ENCODE measurements at places on chromosomes 6 and 20.
A peak's percentile ranks its signal among the peaks of the same experiment; 100 is the strongest.

- DNase-seq = no peak
Observed at GRCh38 chr20:2333821-2334220, 38.0 kb downstream of the TGM3 start.

DNA sequence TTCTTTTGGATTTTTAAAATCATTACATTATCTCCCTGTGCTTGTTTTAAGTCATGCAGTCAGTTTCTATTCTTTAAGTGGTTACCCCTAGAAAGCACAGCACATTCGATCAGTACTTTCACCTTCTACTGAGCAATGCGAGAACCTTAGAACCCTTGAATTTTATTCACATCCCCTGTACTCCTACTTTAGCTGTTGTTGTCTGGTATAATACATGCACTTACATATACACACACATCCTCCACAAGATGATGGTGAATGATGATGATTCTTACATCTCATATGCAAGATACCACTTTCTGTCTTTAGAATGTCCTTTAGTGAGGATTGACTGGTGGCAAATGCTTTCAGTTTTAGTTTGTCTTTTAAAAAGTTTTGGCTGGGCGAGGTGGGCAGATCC, 5.7 kb downstream of the CDC40 start:
- DNase-seq = no peak

DNA sequence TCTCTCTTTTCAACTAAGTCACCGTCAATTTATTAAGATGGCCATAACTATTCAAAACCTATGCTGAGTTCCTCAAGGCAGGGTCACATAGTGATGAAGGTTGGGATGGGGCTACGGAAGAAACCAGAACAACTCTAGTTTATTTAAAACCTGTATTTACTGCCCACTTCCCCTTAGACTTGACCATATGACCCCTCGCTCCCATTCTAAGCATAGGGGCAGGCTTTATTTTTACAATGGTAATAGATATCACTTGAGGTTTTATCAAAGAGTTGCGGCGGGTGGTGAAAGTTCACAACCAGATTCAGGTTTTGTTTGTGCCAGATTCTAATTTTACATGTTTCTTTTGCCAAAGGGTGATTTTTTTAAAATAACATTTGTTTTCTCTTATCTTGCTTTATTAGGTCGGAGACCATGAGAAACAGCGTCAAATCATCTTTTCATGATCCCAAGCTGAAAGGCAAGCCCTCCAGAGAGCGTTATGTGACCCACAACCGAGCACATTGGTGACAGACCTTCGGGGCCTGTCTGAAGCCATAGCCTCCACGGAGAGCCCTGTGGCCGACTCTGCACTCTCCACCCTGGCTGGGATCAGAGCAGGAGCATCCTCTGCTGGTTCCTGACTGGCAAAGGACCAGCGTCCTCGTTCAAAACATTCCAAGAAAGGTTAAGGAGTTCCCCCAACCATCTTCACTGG, 5.5 kb downstream of the EDN1 start:
- no peak for DNase-seq

DNA sequence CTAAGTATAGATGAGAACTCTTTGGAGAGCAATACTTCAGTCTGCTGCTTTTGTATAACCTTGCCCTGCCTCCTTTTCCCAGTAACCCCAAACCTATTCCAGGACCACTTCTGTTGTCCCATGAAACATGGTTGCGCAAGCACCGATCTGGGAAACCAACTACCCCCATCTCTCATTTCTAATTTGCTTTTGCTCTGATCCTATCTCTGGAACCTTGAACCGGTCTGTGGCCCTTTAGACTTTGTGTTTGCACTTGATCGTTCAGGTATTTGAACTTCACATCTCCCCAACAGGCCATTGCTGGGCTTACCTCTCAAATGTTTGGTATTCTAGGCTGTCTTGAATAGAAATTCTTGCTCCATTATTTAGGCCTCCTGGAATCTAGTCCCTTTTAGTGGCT, 25.0 kb downstream of the L3MBTL3 start:
- no peak for DNase-seq

DNA sequence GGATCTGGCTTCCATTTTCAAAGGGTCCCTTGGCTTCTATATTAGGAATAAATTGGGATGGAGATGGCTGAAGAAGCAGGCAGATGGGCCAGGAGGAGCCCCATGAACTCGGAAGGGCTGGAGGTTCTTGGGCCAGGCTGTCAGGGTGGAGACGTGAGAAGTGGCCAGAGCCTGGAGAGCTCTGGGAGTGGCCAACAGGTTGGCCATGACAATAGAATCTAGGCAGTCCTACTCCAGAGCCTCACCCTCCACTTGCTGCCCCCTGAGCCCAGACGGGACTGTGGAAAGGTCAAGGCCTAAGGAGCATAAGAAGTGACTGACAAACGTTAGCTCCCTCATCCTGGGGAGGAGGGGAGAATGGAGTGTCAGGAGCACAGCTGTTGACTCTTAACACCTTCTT, 62.1 kb downstream of the STK35 start:
- DNase-seq = no peak

DNA sequence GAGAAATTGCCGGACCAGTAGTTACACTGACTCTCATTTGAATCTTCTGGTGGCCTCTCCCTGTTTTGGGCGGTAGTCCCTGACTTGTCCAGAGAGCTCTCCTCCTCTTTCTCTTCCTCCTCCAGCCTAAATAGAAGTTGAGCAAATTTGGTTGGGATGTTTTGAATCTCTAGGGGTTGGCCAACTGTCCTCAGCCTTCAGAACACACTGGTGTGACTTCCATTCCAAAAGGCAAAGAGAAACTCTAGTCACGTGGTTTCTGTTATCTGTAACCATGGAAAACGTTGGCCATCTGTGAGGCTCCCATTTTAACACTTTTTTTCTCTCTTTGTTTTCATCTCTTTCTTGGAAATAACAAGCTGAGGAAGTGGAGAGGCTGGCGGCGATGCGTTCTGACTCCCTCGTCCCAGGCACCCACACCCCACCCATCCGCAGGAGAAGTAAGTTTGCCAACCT, 275.3 kb downstream of the TBC1D7 start:
- no peak for DNase-seq

DNA sequence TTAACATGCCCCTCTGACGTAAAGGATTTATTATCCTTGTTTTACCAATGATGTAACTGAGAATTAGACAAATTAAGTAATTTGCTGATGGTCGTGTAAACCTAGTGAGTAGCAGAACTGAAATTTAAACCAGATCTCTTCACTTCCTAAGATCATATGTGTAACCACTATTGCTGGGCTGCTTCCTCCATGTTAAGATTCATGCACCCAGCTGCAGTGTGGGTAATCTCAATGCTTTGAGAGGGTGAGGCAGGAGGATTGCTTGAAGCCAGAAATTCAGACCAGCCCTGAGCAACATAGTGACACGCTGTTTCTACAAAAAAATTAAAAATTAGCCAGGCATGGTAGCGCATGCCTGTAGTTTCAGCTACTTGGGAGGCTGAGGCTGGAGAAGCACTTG, 97.9 kb downstream of the L3MBTL3 start:
- no peak for DNase-seq

GRCh38 chr6:55957961-55958422, 82.6 kb upstream of the BMP5 start:
- DNase-seq = no peak

GRCh38 chr6:1313767-1314503, 2.0 kb downstream of the FOXQ1 start:
- DNase-seq = peak; percentile 16

DNA sequence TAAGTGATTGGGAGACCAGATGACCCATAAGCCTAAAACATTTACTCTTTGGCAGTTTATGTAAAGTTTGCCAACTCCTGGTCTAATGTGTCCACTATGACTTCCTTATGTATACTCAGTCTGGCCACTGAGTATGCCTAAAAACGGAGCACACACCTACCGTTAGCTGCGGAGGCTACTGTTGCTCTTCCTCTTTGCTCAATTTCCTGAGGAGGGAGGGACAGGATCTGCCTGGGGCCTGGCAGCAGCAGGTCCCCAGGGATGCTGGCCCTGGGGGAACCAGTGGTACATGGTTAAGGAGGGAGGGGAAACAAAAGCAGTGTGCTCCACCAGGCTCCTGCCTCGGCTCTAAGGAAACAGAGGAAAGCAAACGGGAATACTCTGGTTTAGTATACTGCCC, 113.5 kb downstream of the CDYL start:
- no peak for DNase-seq

GRCh38 chr20:23435626-23436539, 3.6 kb upstream of the CSTL1 start:
- DNase-seq = no peak

DNA sequence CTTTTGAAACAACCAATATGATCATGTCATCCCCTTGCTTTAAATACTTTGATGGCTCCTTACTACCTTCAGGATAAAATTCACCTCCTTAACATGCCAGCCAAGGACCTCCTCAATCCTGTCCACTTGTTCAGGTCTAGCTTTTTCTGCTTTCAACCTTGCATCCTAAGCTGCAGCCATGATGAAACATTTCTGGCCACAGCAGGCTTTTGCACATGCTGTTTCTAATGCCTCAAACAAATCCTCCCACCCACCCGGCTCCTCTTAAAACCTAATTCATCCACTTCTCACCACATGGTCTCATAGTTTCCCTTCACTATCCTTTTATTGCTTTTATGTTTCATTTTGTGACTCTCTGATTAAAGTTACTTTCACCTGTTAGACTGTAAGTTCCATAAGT, 124.6 kb downstream of the MYB start:
- no peak for DNase-seq

DNA sequence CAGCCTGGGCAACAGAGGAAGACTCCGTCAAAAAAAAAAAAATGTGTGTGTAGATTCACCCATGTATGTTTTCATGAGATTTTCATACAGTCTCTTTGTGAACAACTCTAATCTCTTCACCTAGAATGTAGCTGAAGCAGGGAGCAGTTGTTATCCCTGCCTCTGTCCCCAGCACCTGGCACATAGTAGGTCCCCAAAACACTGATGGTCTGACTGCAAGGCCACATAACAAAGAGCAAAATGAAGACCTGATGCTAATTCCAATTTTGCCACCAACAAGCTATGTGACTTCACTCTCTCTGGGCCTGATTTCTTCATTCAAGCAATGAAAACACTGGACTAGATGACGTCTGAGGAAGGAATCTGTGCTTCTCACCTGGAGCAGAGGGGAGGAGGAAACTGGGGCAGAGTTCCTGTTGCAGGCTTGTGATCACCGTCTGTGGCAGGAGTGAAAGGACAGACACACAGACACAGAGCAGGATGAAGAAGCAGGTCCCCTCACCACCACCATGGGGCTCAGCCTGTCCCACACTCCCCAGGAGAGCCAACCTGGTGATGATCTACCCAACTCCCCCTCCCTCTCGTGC, 4.6 kb downstream of the SLC44A4 start:
- no peak for DNase-seq

GRCh38 chr20:47054945-47055344, 160.3 kb downstream of the EYA2 start:
- DNase-seq = no peak

DNA sequence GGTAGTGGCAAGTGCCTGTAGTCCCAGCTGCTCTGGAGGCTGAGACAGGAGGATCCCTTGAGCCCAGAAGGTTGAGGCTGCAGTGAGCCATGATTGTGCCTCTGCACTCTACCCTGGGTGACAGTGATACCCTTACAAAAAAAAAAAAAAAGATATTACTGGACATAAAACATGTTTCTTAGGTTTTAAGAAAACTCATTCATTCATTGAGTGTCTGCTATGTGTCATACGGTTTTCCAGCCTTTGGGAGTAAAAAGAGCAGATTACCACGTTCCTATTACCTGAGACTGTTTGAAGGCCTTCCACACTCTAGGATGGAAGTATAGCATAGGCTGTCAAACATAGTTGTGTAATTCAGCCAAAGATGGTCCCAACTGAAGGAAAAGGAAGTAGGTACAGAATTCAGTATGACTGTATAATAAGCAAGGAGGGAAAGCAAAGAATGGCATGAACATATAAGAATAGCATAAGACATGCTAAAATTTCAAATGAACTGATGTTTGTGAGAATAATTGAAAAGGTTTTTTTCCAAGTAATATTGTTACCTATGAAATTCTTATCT, 22.0 kb downstream of the STXBP5 start:
- no peak for DNase-seq

DNA sequence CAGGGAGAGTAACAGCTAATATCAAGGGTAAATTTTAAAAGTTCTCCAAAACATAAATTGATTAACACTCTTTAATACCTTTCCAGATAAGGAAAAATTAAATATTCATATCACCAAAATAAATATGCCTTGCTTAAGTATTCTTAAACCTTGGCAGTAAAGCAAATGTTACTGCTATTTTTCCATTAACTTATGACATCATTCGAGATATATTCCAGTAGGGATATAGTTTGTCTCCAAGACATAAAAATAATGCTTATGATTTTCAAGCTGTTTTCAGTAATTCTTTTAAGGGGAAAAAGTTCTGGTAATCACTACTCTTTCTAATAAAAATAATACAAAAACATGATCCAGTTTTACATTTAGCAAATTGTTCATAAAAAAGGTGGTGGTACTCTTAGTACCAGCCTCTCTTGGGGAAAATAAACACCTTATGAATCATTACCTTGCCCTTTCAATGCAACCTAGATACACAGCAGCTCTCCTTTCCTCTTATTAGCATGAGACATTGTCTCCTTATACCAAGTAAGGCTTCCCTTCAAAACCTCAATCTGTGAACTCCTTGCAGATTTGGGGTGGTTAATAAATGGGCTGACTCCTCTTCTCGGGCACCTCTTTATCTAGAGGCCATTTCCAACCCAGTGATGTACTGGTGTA, 31.5 kb upstream of the LTV1 start:
- no peak for DNase-seq

- no peak for DNase-seq
Observed at GRCh38 chr6:168828800-168829199, 387.8 kb downstream of the SMOC2 start.

DNA sequence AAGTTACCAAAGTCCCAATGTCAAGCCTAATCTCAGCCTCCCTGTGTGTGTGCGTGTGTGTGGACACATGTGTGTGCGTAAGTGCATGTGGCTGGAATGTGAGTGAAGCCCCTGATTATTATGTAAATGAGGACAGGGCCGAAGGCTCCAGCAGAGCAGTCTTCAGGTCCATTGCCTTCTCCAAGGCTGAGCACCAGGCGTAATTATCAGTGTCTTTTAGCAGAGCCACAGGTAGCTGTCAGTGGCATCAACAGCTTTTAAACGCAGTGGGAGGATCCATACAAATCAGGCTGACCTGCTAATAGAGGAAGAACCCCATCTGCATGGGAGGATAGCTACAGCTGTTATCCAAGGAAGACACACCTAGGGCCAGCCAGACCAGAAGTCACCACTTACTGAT, 324.3 kb upstream of the MOCS1 start:
- no peak for DNase-seq

GRCh38 chr6:137159912-137160311, 13.5 kb downstream of the IL22RA2 start:
- DNase-seq = no peak
